Activated CD4-positive, alpha-beta T cell treated with anti-CD3 and anti-CD28 coated beads, Interleukin-2, amount 50 U/mL, for 16 hours (primary cell): ENCODE measurements at places on chromosomes 7 and 10.

DNA sequence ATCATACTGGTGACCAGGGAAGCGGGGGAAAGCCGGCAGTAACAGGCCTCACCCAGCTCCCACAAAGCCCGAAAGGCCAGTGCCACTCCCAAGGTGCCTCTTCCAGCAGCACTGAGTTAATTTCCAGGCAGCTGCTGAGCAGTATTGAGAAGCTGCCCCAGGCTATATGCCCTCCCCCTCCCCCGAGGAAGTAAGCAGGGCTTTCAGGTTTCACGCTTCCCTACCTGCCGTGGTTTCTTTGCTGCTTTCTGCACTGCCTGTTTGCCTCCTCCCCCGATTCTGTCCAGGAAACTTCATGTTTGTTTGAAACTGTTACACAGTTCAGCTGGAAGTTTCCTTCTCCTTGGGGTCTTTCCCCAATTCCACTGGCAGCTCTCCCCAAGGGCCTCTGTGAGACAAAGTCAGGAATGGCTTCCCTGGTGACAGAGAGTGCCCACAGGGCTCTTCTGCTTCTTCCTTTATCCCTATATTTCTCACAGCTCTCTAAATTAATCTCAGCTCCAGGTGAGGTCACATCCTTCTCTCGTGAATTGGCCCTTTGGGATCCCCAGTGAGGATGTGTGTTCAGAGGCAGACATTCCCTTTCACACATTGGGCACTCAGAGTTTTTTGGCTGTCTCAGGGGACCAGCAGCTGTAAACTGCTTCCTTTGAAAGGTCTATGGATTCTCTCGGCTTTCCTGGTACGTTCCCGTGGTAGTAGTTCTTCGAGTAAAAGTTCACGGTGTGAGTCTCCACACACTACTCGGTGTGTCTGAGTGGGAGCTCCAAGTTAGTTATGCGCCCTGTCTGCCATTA, 19.4 kb downstream of the C1GALT1 start:
- peak; percentile 50 for DNase-seq

GRCh38 chr10:124686707-124687376, 57.3 kb downstream of the FAM53B start:
- no peak for DNase-seq

DNA sequence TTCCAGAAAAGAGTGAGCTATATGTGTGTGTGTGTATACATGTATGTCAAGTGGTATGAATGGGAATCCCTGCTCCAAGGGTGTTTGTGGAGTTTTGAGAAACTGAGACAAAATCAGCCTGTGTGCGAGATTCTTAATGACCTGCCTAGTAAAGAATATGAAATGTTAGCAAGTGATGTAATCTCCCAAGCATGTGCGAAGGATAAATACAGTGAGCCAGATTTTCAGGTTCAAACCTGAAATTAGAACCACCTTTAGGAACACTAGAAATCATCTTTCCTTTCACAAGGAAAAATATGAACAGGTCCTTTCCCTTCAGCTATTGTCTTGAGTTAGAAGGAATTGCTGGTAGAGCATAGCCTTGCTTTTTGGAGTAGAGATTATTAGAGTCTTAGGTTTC, 457.6 kb downstream of the LRMDA start:
- no peak for DNase-seq

GRCh38 chr7:117338020-117338419, 15.2 kb upstream of the WNT2 start:
- no peak for DNase-seq

DNA sequence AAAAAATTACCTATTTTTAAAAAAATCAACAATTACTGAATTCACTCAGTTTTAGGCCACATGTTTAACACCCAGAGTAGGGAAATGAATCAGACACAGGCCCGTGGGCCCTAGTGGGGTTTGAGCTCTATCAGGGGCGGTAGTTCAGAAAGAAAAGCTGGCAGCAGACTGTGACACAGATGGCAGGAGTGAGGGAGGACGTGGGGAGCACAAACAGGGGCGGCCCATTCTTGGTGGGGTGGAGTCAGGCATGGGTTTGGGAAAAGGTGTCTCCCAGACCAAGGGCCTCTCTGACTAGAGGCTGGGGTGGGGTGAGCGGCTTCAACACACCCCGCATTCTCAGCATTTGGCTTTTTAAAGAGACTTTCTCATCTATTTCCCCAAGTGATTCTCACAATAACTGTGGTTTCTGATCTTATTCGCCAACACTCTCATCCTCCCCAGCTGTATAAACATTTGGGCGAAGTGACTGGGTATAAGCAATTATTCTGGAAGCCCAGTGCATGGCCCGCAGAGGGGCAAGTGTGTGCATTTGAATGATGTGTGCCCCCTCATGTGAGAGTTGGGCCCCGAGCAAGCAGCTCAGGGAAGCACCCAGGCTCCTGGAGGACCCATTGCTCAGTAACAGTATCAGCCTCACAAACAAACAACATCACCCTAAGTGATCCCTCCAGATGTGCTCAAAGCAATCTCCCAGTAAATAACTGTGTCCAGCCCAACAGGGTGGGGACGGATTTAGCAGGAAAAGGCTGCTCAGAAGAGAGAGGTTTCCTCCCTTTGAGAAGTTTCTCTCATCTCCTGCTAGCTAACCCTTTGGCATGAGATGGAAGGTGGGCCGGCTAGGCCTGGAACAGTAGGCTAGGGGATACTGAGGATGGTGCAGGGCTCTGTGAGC, 437.6 kb upstream of the ZMIZ1 start:
- peak; percentile 42 for DNase-seq

- DNase-seq: no peak
These were observed 229.1 kb downstream of the BAMBI start for GRCh38 chr10:28906415-28906814.

DNA sequence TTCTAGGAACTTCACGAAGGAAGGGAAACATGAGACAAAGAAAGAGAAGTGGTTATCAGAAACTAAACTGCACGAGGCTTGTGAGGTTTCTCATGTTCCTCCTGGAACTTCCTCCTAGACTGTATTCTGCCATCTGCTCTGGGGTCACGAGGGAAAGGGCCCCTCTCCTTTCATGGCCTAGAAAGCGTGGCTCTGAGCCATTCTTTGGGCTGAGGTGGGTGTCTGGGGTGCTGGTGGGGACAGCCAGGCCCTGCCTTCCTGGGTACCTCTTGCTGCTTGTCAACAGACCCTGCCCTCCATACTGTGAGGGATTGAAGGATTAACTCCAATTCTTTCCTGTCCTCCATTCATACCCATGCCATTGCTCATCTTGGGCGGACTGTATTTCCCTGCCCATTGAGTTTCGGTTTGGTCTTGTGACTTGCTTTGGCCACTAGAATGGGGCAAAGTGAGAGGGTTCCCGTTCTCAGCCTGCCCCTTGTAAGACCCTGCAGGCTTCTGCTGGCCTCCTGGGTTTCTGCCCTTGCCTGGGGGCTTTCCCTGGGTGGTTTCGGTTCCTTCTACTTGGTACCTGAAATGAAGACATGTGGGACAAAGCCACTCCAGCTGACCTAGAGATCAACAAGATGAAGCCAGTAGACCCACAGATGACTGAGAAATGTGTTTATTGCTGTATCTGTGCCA, 14.9 kb upstream of the GIMAP8 start:
- DNase-seq: no peak

DNA sequence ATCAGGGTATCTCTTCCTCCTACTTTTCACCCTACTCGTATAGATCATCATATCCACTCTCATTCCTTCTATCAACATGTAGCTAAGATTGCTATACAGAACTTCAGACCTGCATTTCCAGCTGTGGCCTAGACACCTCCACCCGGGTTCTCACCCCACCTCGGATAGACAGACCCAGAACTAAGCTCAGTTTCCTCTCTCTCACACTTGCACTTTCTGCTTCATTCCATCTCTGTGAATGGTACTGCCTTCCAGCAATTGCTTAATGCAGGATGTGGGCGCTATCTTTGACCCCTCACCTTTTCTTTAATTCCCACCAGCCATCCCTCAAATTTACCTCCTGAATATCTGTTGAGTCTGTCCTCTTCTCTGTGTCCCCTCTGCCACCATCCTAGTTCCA, 35.7 kb downstream of the AGK start:
- DNase-seq: no peak

DNA sequence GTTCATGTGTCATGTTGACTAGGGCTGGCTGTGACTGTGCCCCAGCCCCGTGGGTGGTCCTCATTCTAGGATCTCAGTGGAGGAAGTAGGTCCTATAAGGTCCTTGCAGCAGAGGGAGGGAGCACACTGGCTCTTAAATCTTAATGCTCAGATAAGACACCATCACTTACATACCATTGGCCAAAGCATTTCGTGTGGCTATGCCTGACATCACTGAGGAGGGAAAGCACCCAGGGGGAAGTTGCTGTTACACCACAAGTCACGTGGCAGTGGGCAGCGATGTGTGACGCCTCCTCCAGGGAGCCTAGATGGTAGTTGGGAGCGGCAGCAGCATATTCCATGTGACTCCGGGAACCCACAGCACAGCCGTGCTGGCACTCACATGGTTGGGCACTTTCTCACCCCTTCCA, 224.7 kb upstream of the SH2B2 start:
- DNase-seq: peak; percentile 20

DNA sequence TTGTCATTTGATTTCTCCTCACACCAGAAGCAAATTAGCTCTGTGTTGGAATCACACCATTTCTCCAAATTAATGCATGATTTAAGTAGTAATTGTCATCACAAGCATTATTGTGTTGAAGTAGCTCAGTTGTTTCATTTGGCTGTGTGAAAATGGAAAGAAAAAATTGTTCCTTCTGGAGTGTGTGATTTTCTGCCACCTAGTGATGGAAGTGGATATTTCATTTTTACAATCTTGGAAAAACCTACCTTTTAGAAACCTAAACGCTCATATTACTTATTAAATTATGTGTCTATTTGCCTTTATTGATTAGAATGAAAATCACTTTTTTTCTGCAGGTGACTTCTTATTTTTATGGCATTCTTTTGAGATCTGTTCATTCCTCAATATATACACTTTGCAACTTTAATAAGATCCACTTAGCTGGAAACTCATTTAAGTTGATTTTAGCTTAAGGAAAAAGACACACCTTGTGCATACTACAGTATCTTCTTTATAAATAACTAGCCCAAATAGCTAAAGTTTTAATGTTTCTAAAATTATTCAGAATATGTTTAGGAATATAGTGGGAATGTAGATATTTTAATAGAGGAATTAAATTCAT, 50.0 kb downstream of the SRI start:
- no peak for DNase-seq

GRCh38 chr7:24755541-24756407, 1.5 kb downstream of the GSDME start:
- peak; percentile 82 for DNase-seq

GRCh38 chr10:79059859-79060379, 8.8 kb upstream of the ZMIZ1 start:
- DNase-seq: no peak

DNA sequence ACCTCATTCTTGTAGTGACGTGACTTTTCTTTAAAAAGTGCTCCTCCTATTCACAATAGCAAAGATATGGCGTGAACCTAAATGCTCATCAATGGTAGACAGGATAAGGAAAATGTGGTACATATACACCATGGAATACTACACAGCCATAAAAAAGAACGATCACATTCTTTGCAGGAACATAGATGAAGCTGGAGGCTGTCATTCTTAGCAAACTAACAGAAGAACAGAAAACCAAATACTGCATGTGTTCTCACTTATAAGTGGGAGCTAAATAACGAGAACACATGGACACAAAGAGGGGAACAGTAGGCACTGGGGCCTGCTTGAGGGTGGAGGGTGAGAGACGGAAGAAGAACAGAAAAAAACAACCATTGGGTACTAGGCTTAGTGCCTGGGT, 59.9 kb upstream of the FGFR2 start:
- DNase-seq: no peak

GRCh38 chr7:1829111-1829510, 159.0 kb downstream of the ELFN1 start:
- no peak for DNase-seq

GRCh38 chr7:132980402-132980801, 101.5 kb downstream of the CHCHD3 start:
- DNase-seq: no peak

DNA sequence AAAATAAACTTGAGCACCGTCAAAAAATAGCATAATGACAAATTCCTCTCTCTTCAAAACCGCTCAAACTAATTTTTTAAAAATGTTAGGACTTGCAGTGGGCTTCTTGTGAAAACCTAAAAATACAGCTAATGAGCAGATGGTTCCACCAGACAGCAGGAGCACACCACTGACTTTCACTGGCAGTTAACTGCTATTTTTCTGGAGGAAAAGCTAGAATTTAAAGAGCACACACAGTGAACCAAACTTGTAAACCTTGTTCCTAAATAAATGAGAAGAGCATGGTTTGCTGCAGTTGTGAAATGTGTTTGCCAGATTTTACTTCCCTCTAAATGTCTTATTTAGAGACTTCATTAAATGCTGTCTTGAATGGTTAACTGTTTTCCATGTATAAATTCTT, 143.9 kb downstream of the RAPGEF5 start:
- no peak for DNase-seq

- no peak for DNase-seq
These were observed 32.1 kb downstream of the TRRAP start for GRCh38 chr7:98910427-98910826.

- DNase-seq: no peak
These were observed 202.7 kb downstream of the TAX1BP1 start for GRCh38 chr7:27942711-27943110.

GRCh38 chr10:23173214-23174073, 18.7 kb upstream of the PTF1A start:
- DNase-seq: no peak

GRCh38 chr10:114548662-114549061, 109.4 kb downstream of the ABLIM1 start:
- no peak for DNase-seq

- DNase-seq: peak; percentile 69
These were observed 609.4 kb upstream of the C7orf33 start for GRCh38 chr7:147980826-147981813.

GRCh38 chr7:22860784-22861482, 38.3 kb upstream of the TOMM7 start:
- DNase-seq: peak; percentile 48

GRCh38 chr7:7136466-7137381, 45.6 kb upstream of the C1GALT1 start:
- DNase-seq: no peak

DNA sequence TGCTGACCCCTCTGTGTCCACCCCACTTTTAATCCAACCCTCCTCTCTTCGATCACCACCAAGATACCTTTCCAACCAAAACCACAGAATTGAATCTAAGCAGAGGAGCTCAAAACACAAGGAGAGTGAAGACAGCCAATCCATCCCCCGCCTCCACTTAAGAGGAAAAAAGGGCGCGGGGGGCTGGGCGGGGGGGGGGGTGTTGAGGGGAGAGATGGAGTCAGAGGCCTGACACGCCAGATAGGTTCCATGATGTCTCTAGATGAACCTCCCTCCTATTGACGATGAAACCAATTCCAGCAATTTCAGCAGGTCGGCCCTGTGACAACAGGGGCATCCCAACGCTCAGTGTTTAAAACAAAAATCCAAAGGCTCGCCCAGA, 1.3 kb downstream of the SORBS1 start:
- no peak for DNase-seq

DNA sequence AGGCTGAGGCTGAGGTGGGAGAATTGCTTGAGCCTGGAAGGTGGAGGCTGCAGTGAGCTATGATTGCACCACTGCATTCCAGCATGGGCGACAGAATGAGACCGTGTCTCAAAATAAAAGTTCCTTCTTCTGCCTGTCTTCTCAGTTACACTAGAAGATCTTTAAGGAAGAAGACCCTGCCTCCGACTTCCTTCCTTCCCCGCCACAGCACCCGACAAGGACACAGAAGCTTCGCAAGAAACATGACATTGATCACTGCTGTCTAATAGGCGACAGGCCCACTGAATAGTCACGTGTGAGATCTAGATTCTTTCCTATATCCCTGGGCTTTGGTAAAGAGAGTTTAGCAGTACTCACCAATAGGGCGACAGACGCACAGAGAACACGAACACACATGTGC, 118.2 kb downstream of the PRPF18 start:
- DNase-seq: no peak
